GM23338 (cell line): ENCODE measurements at places on chromosomes 1 and 21. TPM values are rescaled to one million over a fixed set of nuclear protein-coding genes. Genes with fewer than 3 reads are reported as not detected.

DNA sequence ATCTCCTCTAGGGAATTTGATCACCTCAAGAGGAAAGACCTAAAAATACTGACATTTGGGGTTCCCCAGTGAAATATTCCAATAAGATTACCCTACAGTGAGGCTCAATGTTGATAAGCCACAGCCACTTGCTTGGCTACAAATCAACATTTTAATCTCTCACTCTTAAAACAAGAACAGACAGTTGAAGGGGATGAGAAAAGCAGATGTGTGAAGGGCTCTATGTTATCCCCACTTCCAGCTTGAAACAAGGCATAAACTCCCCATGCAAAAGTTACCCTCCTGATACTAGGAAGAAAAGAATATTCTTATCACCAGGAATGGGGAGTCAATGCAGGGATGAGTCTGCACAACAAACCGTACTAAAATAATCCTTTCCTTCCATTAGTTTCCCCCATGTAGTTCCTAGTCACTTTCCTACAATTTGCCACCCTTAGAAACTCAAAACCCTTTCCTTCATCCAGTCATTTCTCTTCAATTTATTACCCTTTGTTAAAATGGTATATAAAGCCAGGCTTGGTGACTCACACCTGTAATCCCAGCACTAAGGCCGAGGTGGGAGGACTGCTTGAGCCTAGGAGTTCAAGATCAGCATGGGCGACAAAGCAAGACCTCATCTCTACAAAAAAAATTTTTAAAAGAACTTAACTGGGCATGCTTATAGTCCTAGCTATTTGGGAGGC, 29.5 kb downstream of the LPGAT1 start:
- H3K27me3 ChIP-seq: no peaks in the 10 kb centered on the region
- peaks cover 3% of the 10 kb centered on the region; the same call in 1 of the 2 replicates for H3K4me1 ChIP-seq
- no peak overlapping the region for H3K4me3 ChIP-seq
- H3K36me3 ChIP-seq: no peaks in the 10 kb centered on the region; the same call in 1 of the 2 replicates
- no peak for DNase-seq

Gene TSSK3
- not detected in 2 replicates for total RNA-seq

GRCh38 chr1:230548997-230549396, 93.3 kb upstream of the COG2 start:
- no peaks in the 10 kb centered on the region for H3K4me1 ChIP-seq
- H3K36me3 ChIP-seq: no peaks in the 10 kb centered on the region
- H3K27ac ChIP-seq: no peak overlapping the region
- DNase-seq: no peak
- H3K4me3 ChIP-seq: no peak overlapping the region
- H3K27me3 ChIP-seq: no peaks in the 10 kb centered on the region

Gene ATF6
- 9.7 and 13.5 TPM in 2 replicates for total RNA-seq
